ENCODE measurements at places on chromosomes 3 and 15.

- DNase-seq: peak; percentile 83
Observed at GRCh38 chr3:49260806-49261324, 16.2 kb downstream of the C3orf62 start.

GRCh38 chr3:32177702-32178198, 60.7 kb upstream of the CMTM8 start:
- DNase-seq: peak; percentile 81

GRCh38 chr15:59221511-59222505, 15.2 kb downstream of the LDHAL6B start:
- DNase-seq: peak; percentile 80

DNA sequence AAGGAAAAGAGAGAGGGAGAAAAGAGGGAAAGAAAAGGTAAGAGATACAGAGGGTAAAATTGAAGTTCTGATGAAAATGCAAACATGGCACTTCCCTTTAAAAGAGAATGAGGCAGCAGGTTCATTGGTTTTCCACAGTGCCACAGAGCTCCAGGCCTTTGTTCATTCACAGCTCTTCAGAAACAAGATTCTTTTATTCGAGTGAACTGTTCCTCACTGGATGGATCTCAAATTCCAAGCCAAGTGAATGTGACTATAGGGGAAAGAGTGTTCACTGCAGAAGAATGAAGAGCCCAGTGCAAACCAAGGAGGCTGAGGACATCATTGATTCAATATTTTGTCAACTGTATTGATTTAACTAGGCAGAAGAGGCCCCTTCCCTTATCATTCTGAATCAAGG, 280.3 kb upstream of the PROK2 start:
- DNase-seq: no peak

- DNase-seq: no peak
Observed at GRCh38 chr3:186570941-186571643, 572 bp downstream of the DNAJB11 start.

DNA sequence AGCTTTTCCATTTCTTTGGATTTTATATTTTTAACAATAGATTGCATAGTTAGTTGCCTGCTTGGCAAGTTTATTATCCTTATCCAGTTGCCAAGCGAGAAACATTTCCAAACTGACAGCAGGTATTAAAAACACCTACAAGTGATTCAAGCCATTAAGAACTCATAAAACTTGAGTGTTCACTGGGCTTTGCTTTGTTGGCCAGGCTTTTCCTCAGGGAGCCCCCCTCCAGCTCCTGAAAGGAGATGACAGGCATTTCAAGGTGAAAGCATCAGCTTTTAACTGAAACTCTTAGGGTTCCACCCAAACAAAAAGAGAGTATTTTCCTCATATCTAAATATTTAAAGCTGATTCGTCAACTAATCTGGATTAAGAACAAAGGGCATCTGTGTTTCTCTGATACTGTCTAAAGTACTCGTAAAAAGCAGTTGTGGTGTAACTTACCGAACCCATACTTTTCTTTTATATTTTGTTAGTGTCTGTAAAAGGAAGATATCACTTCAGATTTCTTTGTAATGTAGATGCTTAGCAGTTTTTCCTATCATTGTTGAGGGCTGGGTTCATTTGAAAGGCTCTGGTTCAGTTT, 363.4 kb downstream of the OTOL1 start:
- DNase-seq: no peak

Data from inflammatory macrophage treated with lipopolysaccharide for 1 hour (primary cell).